ENCODE measurements at places on chromosomes 2 and 18.
A peak's percentile ranks its signal among the peaks of the same experiment; 100 is the strongest.

GRCh38 chr2:239378918-239379640 lies 21.7 kb downstream of the HDAC4 start:
- DNase-seq = no peak

DNA sequence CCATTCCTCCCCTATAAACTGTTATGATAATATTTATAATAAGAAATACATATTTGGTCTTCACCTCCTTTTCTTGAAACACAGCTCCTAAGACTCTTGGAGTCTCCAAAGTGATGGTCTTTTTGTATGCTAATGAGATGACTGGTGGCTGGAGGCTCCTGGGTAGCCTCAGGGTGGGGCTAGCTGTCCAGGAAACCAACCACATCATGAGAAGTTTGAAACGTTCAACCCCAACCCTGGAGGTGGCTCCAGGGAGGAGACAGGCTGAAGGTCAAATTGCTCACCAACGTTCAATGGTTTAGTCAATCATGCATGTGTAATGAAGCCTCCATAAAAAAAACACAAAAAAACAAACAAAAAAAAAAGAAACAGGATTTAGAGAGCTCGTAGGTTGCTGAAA lies 298.7 kb upstream of the MGAT5 start:
- DNase-seq = no peak

- DNase-seq = no peak
Observed at GRCh38 chr2:84276590-84277255, 182.4 kb downstream of the SUCLG1 start.

- DNase-seq = peak; percentile 97
Observed at GRCh38 chr18:28041366-28041765, 135.6 kb downstream of the CDH2 start.

DNA sequence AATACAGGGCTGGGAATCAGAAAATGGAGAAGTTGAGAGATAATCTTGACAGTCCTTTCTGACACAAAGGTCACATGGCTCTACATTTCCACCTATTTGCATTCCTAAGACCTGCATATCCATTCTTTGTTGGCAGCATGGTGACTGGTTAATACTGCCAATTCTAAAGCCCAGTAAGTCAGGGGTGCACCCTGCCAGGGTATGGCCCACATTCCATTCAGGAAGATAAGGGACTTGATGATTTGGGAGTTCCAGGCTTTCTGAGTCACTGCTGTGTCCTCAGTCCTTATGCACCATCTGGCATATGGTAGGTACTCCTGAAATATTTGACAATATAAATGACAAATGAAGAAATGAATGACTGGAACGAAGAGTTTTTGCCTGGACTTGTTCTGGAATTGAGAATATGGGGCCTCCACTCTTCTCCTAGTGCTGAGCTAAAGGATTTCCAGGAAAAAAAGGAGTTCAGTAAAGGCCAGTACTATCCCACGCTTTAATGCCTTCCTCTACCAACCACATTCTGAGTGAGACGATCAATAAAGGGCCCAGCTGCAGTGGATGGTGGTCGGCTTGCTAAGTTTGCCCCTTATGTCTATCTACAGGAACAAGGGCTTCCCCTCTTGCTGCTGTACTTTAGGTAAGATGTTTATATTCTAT lies 31.7 kb upstream of the EIF2AK3 start:
- no peak for DNase-seq

- no peak for DNase-seq
Observed at GRCh38 chr2:133193544-133194361, 374.5 kb downstream of the NCKAP5 start.

GRCh38 chr2:171923206-171923605 lies 945 bp downstream of the HAT1 start:
- no peak for DNase-seq

DNA sequence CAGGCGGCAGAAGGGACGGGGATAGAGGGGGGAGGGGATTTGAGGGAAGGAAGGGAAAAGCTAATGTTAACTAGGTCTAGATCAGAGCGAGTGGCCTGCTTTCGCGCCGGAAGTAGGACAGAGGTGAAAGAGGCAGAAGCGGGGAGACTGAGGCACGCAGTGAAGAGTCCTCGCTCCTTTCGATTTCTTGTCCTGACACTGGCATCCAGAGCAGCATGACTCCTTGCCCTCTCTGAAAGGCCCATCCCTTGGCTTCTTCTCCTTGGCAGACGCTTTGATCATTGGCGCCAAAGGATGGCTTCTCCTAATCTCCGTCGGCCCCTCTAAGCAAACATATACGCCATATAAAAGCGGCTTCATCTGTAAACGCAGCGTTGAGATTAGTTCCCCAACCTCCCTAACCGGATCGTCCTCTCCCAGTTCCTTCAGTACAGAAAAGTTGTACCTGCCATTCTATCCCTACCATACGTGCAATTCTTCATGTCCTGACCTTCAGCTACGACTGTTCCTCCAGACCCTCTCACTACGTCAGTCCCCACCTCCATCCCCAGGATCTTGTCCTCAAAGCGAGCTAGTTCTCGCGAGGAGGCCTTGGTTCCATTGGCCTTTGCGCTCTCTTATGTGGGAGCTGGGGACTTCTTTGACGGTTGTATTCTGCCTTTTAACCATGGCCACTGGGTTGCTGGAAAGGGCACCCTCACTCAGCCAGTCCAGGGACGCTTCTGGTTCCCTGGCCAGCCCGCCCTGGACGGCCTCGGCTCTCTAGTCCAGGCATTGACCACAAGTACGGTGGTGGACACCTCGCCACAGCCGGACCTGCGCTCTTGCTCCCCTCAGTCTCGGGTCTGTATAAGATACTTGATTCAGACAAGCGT lies 857 bp upstream of the NEUROD1 start:
- DNase-seq = no peak

- DNase-seq = no peak
Observed at GRCh38 chr2:6423157-6423556, 442.6 kb downstream of the CMPK2 start.

DNA sequence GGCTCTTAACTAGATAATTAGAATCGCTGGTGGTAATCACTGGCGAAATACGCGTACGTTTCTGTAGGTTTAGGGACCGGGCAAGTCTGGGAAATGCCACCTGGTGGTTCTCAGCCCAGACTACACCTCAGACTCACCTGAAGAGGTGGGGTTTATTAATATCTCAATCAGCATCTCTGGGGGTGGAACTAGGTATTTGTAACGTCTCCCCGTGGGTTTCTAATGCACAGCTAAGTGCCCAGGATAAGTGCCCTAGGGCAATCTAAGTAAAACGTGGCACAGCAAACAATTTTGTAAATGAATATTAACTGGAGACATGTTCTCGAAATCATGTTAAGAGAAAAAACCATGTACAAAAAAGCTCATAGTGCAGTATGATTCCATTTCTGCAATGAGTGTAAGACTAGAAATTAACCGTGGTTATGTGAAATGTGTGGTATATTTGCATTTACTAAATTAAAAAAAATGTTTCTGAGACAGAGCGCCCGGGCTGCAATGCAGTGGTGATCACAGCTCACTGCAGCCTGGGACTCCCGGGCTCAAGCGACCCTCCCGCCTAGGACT lies 760 bp upstream of the CNOT11 start:
- DNase-seq = peak; percentile 18

DNA sequence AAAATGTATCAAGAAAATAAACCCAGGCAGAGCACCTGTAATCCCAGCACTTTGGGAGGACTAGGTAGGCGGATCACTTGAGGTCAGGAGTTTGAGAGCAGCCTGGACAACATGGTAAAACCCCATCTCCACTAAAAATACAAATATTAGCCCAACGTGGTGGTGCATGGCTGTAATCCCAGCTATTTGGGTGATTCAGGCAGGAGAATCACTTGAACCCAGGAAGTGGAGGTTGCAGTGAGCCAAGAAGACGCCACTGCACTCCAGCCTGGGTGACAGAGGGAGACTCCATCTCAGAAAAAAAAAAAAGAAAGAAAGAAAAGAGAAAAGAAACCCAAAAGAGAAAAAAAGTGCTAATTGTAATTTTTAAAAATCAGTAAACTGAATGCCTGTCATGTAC lies 41.4 kb downstream of the DDX18 start:
- DNase-seq = no peak

DNA sequence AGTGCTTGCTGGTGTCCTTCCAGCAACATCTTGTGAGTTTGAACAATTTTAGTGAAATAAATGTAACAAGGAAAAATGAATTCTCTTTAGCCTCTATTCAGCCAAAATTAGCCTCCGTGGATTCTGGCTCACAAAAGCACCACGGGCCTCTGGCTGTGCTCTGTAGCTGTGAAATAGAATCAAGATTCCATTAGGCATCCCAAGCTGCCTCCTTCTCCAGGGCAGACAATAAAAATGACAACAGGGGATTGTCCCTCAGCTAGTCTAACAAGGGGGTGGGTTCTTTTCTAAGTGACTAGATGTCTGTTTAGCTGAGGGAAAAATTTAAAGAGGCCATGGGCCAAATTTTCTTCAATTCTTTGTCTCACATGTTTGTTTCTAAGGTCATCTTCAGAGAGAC lies 254.7 kb upstream of the FIGN start:
- no peak for DNase-seq

DNA sequence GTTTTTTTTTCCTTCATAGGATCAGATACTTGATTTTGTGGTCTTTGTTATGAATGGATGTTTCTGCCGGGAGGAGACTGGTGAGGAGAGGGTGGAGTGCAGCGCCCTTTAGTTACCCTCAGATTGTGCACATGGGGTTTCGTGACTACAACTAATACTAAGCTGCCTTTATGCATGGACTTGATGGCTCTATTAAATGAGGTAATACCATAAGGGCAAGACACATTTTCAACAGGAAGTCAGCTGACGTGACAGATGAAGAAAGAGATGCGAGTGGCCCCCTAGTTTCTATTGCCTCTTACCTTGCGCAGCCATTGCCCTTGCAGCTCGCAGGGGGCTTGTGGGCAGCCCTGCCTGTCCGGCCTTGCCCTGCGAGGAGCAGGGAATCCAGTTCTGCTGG lies 24.4 kb downstream of the ZNF407 start:
- no peak for DNase-seq

DNA sequence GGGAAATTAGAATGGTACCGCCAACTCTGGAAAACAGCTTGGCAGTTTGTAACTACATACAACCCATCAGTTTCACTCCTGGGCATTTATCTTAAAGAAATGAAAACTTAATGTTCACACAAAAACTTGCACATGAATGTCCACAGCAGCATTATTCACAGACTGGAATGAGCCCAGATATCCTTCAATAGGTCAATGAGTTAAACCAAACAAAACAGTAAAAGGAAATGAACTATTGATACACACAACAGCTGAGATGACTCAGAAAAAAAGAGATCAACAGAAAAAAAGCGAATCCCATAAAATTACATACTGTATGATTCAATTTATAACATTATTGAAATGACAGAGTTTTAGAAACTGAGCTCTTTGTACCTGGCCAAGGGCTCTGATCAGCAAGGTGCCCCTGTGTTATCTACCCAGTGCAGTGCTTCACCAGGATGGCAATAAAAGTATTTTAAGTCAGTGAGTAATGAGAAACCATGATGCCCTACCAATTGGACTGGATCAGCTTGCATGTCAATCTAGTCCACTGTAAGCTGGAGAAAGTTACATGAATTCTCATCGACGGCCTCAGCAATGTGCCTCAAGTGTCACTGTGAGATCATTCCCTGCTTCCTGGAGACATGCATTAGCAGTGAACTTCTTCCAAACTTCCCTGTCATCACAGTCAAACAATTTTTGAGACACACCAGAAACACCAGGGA lies 21.9 kb downstream of the TMEM237 start:
- no peak for DNase-seq

GRCh38 chr2:187011206-187011832 lies 162.3 kb upstream of the ZSWIM2 start:
- no peak for DNase-seq

GRCh38 chr2:7014174-7014640 lies 97.0 kb downstream of the RNF144A start:
- DNase-seq = peak; percentile 61

DNA sequence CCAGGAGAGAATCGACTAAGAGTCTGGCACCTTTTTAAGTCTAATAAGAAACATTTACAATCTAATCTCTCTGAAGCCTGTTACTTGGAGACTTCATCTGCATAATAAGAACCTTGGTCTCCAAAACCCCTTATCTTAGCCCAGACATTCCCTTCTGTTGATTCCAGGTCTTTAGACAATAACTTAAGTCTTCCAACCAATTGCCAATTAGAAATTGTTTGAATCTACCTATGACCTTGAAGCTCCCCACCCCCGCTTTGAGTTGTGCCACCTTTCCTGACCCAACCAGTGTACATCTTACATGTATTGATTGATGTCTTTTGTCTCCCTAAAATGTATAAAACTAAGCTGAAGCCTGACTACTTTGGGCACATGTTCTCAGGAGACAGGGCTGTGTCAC lies 49.5 kb upstream of the DTNA start:
- DNase-seq = no peak

DNA sequence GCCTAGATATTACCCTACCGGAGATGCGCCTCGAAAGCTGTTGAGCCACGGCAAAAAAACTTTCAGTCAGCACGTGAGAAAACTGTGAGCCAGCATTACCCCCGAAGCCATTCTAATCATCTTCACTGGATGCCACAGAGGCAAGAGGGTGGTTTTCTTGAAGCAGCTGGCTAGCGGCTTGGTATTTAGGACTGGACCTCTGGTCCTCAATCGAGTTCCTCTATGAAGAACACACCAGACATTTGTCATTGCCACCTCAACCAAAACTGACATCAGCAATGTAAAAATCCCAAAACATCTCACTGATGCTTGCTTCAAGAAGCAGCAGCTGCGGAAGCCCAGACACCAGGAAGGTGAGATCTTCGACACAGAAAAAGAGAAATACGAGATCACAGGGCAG lies 52.8 kb upstream of the SLC66A3 start:
- DNase-seq = no peak

- no peak for DNase-seq
Observed at GRCh38 chr2:101754618-101755017, 57.1 kb downstream of the MAP4K4 start.

GRCh38 chr18:22542406-22542835 lies 124.7 kb upstream of the CTAGE1 start:
- no peak for DNase-seq

- peak; percentile 91 for DNase-seq
Observed at GRCh38 chr2:28224648-28225472, 167.8 kb upstream of the FOSL2 start.

DNA sequence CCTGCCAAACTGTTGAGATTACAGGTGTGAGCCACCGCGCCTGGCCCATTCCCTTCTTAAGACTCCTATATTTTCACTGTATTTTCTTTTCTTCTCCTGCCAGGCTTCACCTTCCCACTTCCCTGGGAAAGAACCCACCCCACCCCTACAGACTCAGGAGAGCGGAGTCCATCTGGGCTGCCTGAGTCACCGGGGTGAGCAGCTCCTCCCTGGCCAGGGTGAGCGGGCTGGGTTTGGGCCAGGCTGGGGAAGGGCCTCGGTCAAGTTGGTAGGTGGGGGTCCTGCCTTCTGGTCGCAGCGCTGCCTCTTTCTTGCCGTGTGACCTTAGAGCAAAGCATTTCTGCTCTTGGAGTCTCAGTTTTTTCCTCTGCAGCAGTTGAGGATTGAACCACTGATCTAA lies 2.1 kb upstream of the GAREM2 start:
- DNase-seq = no peak

DNA sequence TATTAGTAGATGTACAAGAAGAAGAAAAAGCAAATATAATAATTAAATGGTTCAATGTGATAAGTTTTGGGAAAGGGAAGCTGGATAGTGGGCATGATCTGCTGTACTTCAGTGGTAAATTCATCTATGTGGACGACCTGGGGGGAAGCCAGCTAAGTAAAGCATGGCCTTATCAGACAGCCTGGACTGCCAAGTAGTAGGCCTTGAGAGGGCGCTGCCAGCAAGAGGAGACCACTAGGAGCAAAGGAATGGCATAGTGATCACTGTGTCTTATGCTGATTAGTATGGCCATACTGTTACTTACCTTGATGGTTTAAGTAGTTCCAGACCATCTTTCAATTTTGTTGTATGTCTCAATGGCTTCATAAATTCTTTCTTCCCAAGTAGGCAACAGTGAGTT lies 287.6 kb downstream of the SETBP1 start:
- DNase-seq = no peak

- DNase-seq = peak; percentile 77
Observed at GRCh38 chr18:13500869-13501542, 225.4 kb downstream of the FAM210A start.
